ENCODE measurements at places on chromosomes 11 and 22. TPM values are rescaled to one million over a fixed set of nuclear protein-coding genes. Genes with fewer than 3 reads are reported as not detected.

- H3K27me3 ChIP-seq: no peaks in the 10 kb centered on the region
- peaks cover 21% of the 10 kb centered on the region for H3K4me1 ChIP-seq
- peak overlapping the region; percentile 88 for H3K27ac ChIP-seq
- DNase-seq: no peak
- no peaks in the 10 kb centered on the region for H3K36me3 ChIP-seq
- H3K4me3 ChIP-seq: no peak overlapping the region
Observed at GRCh38 chr22:17512960-17513359, 50.3 kb upstream of the SLC25A18 start.

- peaks cover 62% of the 10 kb centered on the region for H3K4me1 ChIP-seq
- peaks cover 18% of the 10 kb centered on the region for H3K27me3 ChIP-seq
- H3K27ac ChIP-seq: peak overlapping the region; percentile 89
- DNase-seq: no peak
- H3K36me3 ChIP-seq: no peaks in the 10 kb centered on the region
- H3K4me3 ChIP-seq: no peak overlapping the region
Observed at GRCh38 chr11:124900464-124900863, 2.8 kb upstream of the ROBO4 start.

DNA sequence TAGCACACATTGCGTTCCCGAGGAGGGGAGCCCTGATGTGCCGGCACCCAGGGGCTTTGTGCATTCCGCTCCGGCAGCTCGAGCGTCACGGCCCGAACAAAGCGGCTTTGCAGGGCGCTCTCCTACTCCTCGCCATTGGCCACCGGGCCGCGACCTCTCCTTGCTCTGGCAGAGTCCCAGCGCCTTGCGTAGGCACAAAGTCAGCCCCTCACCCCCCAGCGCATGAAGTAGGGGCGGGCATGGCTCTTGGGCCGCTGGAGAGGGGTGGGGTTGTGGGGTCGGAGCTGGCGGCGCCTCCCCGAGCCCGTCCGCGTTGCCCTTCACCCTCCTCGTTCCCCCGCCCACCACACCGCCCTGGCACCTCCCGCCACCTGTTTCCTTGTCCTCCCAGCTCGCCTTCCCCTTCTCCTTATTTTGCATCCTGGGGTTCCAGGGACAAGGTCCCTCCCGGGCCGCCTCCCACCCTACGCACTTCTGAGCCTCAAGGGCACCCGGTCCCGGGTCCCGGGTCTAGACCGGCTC lies 753 bp upstream of the PPARA start:
- peak overlapping the region; percentile 95 for H3K27ac ChIP-seq
- peaks cover 15% of the 10 kb centered on the region for H3K36me3 ChIP-seq
- peaks cover 73% of the 10 kb centered on the region for H3K4me1 ChIP-seq
- DNase-seq: peak; percentile 70
- peak overlapping the region; percentile 79 for H3K4me3 ChIP-seq
- H3K27me3 ChIP-seq: no peaks in the 10 kb centered on the region

MMP13 gene
- total RNA-seq: not detected

DNA sequence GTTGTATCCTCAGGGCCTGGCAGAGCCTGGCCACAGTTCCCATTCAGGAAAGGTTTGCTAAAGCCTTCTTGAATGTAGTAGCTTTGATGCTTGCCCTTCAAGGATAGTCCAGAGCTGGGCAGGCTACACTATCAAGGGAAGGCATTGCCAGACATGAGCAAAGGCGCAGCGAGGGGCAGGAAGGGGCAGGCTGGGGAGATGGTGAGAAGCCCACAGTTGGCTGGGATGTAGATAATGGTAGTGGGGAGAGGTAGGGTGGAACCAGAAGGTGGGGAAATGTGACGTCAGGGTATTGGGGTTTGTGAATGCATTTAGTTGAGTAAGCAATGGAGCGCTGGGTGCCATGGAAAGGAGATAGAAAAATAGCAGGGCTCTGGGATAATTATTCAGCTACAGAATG lies 28.6 kb downstream of the LRRC32 start:
- H3K4me3 ChIP-seq: no peak overlapping the region
- no peak overlapping the region for H3K27ac ChIP-seq
- no peaks in the 10 kb centered on the region for H3K27me3 ChIP-seq
- no peak for DNase-seq
